NCI-H2029 (cell line): ENCODE measurements at places on chromosomes 7 and 10.

GRCh38 chr7:140285938-140286337, 109.2 kb upstream of the KDM7A start:
- no peak for DNase-seq

GRCh38 chr7:3042861-3043489, 692 bp downstream of the CARD11 start:
- DNase-seq: no peak

DNA sequence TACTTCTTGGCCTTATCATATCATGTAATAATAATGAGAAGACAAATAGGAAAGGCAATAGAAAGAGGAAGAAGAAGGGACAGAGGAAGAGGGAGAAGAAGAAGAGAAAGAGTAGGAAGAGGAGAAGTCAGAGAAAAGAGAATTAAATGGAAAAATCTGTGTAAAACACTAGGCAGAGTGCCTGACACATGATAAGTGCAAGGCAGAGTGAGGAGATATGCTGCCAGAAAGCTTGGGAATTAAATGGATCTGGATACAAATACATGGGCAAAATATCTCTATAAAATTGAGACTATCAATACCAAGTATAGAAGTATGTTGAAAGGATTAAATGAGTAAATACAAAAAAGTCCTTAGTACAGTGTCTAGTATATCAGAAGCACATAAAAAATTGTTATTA, 124.8 kb downstream of the CACNA2D1 start:
- DNase-seq: no peak

- DNase-seq: no peak
These were observed 237.5 kb upstream of the PPP2R2D start for GRCh38 chr10:131663351-131663750.

GRCh38 chr10:6537770-6538169, 42.3 kb downstream of the PRKCQ start:
- DNase-seq: no peak

GRCh38 chr7:15556339-15557105, 5.3 kb downstream of the AGMO start:
- no peak for DNase-seq

- DNase-seq: no peak
These were observed 170.8 kb upstream of the TCF7L2 start for GRCh38 chr10:112779025-112779770.

- DNase-seq: no peak
These were observed 146.4 kb upstream of the LYZL2 start for GRCh38 chr10:30775779-30776591.

GRCh38 chr10:99917963-99918825, 91.6 kb downstream of the DNMBP start:
- no peak for DNase-seq

- DNase-seq: no peak
These were observed 22.7 kb upstream of the MKRN1 start for GRCh38 chr7:140501966-140502365.
